Uterus (tissue), 4 donors: ENCODE measurements at places on chromosomes 3 and 15. TPM values are rescaled to one million over a fixed set of nuclear protein-coding genes. Genes with fewer than 3 reads are reported as not detected.

Gene GOLGA8Q
- 5.2 TPM for total RNA-seq

- no peaks in the 10 kb centered on the region for H3K27me3 ChIP-seq
- H3K36me3 ChIP-seq, result no peaks in the 10 kb centered on the region
- DNase-seq, result no peak
- no peak overlapping the region for H3K4me3 ChIP-seq
Observed at GRCh38 chr3:161423911-161424522, 52.7 kb upstream of the SPTSSB start.

GRCh38 chr3:117404730-117405129, 695.2 kb downstream of the TUSC7 start:
- H3K4me1 ChIP-seq, result no peaks in the 10 kb centered on the region
- H3K27ac ChIP-seq, result no peak overlapping the region
- H3K27me3 ChIP-seq, result no peaks in the 10 kb centered on the region
- H3K4me3 ChIP-seq, result no peak overlapping the region

GRCh38 chr3:60909526-60909925, 341.7 kb downstream of the FHIT start:
- no peaks in the 10 kb centered on the region for H3K4me1 ChIP-seq
- no peak overlapping the region for H3K27ac ChIP-seq
- H3K36me3 ChIP-seq, result no peaks in the 10 kb centered on the region
- H3K4me3 ChIP-seq, result no peak overlapping the region

- H3K27ac ChIP-seq, result no peak overlapping the region
- H3K36me3 ChIP-seq, result no peaks in the 10 kb centered on the region
- no peaks in the 10 kb centered on the region for H3K4me1 ChIP-seq
- no peak overlapping the region for H3K4me3 ChIP-seq
- DNase-seq, result no peak
- no peaks in the 10 kb centered on the region for H3K27me3 ChIP-seq
Observed at GRCh38 chr3:60792249-60792852, 458.9 kb downstream of the FHIT start.

Gene UBAP1L
- total RNA-seq, result 0.77 TPM

Gene RHOA
- 442 TPM for total RNA-seq

GRCh38 chr3:4292301-4292700, 10.9 kb upstream of the SETMAR start:
- H3K36me3 ChIP-seq, result no peaks in the 10 kb centered on the region
- no peak overlapping the region for H3K27ac ChIP-seq
- no peaks in the 10 kb centered on the region for H3K4me1 ChIP-seq
- no peak overlapping the region for H3K4me3 ChIP-seq
- no peaks in the 10 kb centered on the region for H3K27me3 ChIP-seq

Gene ALDH1L1
- 5.6 TPM for total RNA-seq

GRCh38 chr3:30894521-30895251, at the start of gene GADL1:
Gene GADL1, minus strand, starts transcription at chr3:30894661. Its CDS starts 47 bp downstream, at chr3:30894614.
- peak within 1 kb of the TSS; percentile 53 for H3K4me3 ChIP-seq
- no peaks in the 10 kb centered on the region for H3K27me3 ChIP-seq
- H3K27ac ChIP-seq, result no peak within 1 kb of the TSS

DNA sequence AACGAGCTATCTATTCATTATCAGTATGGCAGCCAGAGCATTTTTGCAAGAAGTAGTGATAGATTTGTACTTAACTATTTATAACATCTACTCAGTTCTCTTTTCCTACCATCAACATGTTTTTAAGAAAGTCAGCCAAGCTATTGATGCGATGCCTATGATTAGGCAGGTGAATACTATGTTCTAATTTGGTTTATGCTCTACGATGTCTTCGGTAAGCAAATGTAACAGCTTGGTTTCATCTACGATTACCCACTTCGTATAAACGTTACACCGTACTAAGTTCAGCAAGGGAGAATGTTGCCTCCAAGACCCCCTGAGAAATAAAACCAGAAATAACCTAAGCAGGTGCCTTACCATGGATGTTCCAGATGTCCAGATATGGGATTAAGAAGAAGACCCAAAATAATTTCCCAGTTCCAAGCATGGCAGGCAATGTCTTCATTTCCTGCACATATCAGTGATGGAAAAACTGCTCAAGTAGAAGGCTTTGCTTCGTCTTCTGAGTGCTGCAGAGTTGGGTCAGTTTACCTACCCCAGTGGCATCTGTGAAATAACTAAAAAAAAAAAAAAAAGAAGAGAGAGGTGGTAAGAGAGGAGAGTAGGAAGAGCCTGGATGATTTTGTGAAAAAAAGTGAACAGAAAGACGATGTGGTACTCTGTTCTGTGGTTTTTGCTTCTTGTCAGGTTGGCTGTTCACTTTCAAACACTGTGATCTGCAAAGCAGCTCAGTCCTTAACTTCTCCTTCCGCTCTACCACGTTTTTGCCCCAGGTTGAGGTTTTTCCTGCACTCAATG, at the start of gene BTLA:
BTLA (minus strand) TSS at position 559 of the 798 bp plus-strand sequence; CDS start at position 445, 114 bp downstream.
- no peak within 1 kb of the TSS for H3K4me3 ChIP-seq
- no peak within 1 kb of the TSS for H3K27ac ChIP-seq
- H3K27me3 ChIP-seq, result no peaks in the 10 kb centered on the region
- DNase-seq, result no peak
- H3K36me3 ChIP-seq, result no peaks in the 10 kb centered on the region
- H3K4me1 ChIP-seq, result no peaks in the 10 kb centered on the region

- no peak overlapping the region for H3K4me3 ChIP-seq
- H3K36me3 ChIP-seq, result no peaks in the 10 kb centered on the region
- DNase-seq, result peak; percentile 29
- no peaks in the 10 kb centered on the region for H3K27me3 ChIP-seq
Observed at GRCh38 chr3:194738254-194739093, 52.8 kb downstream of the FAM43A start.

DNA sequence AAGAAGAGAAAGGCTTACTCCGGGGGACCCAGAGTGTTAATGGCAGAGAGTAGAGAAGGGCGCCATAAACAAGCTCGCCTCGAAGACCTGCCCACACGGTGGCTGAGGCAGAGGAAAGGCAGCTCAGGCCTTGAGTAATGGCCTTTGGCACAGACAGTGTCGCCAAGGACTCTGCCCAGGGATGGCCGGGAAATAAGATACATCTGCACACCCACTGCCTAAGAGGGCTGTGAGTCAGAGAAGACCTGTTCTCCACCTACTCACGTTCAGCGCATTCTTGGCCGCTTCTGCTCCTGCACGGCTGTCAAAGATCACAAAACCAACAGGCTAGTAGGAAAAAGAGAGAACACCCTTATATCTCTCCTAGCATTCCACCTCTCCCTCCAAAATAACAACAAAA, 26.2 kb downstream of the RBPMS2 start:
- H3K4me3 ChIP-seq, result no peak overlapping the region
- no peaks in the 10 kb centered on the region for H3K4me1 ChIP-seq
- no peaks in the 10 kb centered on the region for H3K36me3 ChIP-seq
- peak; percentile 47 for DNase-seq

- H3K4me1 ChIP-seq, result no peaks in the 10 kb centered on the region
- no peak for DNase-seq
- no peaks in the 10 kb centered on the region for H3K36me3 ChIP-seq
- no peaks in the 10 kb centered on the region for H3K27me3 ChIP-seq
- H3K27ac ChIP-seq, result no peak overlapping the region
Observed at GRCh38 chr15:71747128-71748083, 62.9 kb upstream of the NR2E3 start.
